Heart left ventricle (tissue), 16 donors: ENCODE measurements at places on chromosomes 2 and 18.

DNA sequence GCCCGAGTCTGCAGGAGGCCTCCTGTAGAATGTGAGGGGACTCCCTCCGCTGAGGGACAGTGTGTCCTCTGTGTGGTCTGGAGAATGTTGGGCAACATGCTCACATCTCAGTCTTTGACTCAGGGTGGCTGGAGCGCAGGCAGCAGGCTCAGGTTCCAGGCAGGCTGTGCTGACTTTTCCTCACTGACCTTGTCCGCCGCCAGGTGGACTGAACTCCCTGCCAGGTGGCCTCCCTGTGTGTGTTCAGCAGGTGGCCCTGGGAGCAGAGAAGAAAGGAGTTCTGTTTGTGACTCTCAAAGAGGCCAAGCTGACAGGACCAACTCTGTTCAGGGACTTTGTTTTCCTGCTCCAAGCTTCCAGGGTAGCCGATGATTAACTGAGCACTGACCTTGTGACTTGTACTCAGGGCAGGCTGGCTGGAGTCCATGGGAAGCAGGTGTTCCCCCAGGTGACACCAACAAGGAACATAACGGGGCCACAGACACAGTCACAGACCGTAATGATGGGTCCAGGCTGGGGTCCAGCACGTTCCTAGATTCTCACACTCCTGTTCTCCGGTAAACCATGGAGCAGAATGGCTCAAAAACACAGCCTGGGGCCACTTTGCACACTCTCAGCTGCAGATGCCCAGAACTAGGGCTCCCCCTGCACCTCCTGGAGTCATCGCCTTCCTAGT is 439.8 kb downstream of the RNF144A start:
- DNase-seq = no peak

DNA sequence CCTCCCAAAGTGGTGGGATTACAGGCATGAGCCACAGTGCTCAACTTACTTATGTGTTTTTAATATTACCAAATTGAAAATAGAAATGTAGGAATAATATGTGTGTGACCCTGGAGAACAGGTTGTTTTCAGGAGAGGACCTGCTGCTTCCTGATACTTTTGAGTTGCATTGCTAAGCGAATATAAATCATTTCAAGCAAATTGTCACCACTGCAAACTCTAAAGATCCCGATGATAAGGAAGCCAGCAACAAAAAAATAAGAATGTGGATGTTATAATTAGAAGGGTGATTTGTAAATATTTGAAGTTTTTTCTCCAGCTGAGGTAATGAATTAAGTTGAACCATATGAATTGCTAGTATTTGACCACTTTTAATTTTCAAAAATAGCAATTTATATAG is 40.9 kb downstream of the ARHGEF33 start:
- no peak for DNase-seq

DNA sequence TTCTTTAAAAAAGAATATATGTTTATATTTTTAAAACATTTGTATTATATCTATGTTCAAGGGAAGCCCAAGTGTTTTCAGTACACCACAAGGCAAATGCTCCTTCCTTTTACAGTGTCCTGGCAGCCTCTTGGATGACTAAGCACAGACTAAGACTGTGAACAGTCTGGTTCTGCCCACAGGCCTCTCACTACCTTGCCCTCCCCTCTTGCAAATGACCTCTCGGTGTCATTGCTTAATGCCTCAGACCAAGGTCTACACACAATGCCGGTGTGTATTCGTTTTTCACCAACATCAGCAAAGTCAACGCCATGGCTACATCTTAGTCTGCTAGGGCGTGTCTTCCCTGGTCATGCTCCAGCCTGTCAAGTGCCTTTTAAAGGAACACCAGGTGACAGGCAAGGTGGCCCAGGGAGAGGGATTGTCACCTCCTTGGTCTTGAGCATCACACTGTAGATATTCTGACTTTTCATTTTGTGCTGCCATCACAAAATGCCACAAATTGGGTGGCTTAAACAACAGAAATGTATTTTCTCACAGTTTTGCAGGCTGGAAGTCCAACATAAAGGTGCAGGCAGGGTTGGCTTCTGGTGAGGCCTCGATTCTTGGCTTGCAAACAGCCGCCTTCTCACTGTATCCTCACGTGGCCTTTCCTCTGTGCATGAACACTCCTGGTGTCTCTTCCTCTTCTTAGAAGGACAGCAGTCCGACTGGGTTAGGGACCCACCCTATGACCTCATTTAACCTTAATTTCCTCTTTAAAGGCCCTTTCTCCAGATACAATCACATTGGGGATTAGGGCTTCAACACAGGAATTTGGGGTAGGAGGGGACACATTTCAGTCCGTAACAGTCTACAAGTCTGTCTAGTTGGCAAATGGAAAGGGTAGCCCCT is 266.5 kb downstream of the KLHL29 start:
- DNase-seq = no peak

GRCh38 chr2:210626849-210627248 is 70.5 kb downstream of the CPS1 start:
- no peak for DNase-seq

GRCh38 chr2:62152000-62152399 is 43.9 kb upstream of the B3GNT2 start:
- no peak for DNase-seq

DNA sequence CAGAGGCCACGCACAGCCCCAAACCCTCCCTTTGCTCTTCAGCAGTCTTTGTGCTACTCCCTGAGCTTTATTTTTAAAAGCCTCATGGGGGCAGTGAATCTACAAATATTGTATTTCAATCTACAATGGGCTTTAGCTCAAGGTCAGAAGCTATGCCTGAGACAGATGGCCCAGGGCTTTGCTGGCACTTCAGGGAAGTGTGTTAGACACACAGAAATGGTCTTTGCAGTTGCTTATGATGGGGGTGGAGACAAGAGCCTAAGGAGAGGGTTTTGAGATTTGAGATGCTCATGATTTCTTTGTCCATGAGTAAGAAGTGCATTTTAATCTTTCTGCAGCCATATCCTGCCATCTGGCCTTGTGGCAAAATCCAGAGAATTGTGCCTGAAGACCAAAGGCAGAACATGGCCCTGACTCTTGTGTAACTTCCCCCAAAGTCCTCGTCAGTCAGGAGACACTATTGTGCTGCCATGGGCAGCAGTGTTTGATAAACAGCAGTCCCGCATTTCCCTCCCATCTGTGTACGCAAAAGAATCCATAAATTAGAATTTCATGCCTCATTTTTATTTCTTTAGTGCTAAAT is 92.6 kb downstream of the VAPA start:
- no peak for DNase-seq

DNA sequence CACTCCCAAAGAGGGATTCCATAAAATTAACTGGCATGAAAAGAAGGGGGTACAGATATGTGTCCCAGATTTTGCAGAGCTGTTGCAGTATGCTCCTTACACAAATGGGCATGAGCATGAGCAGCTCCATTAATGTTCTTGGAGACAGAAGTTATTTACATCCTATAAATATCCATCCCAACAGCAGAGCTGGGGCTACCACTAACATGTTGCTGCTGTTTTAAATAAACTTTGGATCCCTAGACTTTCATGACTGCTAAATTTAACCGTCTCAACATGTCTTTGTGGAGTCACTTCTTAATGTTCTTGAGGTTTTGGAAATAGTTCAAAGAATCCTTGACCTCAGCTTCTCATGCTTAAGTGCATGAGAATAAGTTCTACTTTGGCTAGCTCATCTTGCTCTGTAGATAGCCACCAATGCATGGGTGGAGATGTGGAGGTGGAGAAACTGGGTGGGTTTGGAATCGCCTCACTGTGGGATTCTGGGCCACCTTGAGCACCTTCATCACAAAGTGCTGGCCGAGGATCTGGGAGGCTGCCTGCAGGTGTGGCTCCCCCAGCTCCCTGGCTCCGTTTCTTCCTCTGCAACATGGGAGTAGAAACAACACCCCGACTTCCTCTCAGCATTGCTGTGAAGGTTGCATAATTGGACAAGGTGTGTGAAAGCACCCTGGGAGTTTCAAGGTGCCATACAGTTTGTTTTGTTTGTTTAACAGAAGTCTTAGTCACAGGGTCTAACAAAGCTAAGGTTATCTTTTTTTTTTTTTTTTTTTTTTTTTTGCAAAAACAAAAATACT is 307.2 kb downstream of the MYCN start:
- no peak for DNase-seq

DNA sequence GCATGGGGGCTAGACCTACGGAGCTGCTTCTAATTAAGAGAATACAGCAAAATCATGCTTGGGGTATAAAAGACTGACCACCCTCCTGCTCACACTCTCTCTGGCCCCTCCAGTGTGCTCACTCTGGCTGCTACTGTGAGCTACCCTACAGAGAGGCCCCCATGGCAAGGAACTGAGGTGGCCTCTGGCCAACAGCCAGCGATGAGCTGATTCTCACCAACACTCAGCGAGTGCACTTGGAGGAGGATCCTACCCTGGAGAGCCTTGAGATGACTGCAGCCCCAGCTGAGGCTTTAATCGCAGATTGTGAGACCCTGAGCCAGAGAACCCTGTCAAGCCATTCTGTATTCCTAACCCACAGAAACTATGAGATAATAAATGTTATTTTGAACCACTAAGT is 88.2 kb downstream of the GFPT1 start:
- no peak for DNase-seq

- no peak for DNase-seq
Observed at GRCh38 chr18:22739789-22740188, 193.3 kb upstream of the RBBP8 start.

- DNase-seq = no peak
Observed at GRCh38 chr2:98828369-98828744, 97.4 kb upstream of the MGAT4A start.

DNA sequence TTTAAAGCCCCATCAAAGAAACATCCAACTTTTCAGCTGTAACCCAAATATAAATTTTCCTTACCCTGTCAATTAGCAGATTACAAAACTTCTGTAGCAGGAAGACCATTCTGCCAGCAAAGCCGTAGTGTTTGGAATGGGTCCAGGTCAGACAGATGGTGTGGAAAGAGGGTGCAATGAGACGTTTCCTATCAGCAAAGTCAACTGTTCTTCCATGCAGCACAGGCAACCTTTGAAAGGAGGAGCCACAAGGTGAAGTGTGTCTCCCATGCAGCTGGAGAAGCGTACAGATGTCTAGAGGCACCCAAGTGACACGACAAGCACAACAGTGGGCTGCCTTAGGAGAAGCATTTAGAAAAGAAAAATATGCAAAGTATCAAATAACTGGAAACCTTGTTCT is 83.7 kb downstream of the SP3 start:
- DNase-seq = no peak

- DNase-seq = no peak
Observed at GRCh38 chr2:156901373-156902031, 356.0 kb upstream of the GALNT5 start.

GRCh38 chr2:225932811-225933413 is 533.4 kb downstream of the NYAP2 start:
- no peak for DNase-seq

- no peak for DNase-seq
Observed at GRCh38 chr18:6842081-6842480, 112.6 kb downstream of the ARHGAP28 start.

- DNase-seq = no peak
Observed at GRCh38 chr2:119753041-119753929, 6.4 kb upstream of the PTPN4 start.

- peak; percentile 64 for DNase-seq
Observed at GRCh38 chr2:9333591-9334171, 89.6 kb downstream of the ITGB1BP1 start.

GRCh38 chr2:39787950-39788349 is 8.9 kb upstream of the THUMPD2 start:
- DNase-seq = no peak

DNA sequence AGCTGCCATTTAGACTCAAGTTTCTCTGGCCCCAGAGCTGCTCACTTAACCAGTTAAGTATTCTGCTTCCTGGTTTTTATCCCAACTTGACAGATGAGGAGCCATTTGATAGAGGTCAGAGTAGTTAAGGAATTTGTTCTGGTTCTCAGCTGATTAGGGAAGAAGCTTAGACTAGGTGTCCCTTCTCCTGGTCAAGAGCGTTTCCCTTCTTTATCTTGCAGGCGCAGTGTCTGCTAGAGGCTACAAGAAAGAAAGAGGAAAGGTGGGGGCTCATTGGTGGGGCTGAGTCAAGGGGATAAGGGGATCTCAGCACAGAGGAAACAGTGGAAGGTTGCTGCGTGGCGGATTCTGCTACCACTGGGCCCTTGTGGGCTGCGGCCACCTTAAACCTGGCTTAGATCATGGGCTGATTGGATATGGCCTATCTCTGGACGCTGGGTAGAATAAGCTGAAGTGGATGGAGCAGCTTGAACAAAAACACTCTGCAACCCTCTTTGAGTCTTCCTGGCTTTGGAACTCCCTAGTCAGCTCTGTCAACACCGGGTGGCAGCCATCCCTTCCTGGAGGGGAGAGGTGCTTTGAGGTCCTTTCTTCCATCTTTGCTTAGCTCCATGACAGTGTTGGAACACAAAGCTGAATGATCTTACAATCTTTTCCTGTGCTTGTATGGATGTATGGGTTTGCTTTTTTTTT is 70.8 kb downstream of the QPCT start:
- DNase-seq = no peak

GRCh38 chr18:65343571-65343970 is 407.2 kb upstream of the CDH7 start:
- DNase-seq = no peak

GRCh38 chr18:48711651-48712486 is 173.0 kb downstream of the CTIF start:
- DNase-seq = peak; percentile 67

DNA sequence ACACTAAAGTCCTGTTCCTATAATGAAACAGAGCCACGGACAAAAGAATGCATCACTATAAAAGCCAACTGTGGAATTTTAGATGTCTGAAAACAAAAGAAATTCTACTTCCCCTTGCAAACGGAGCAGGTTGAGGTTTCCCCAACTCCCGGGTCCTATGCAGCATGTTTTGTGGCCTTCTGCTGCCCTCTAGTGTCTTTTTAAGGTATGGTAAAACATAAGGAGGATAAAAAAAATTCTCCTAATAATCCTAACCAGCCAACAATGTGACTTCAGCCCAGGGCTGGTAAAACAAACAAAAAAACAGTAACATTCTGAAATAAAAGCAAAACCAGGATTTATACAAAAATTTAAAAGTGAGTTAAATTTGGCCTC is 539.5 kb downstream of the NRXN1 start:
- peak; percentile 26 for DNase-seq

- no peak for DNase-seq
Observed at GRCh38 chr2:46847726-46848412, 67.7 kb downstream of the MCFD2 start.

GRCh38 chr2:231367178-231367577 is 28.3 kb upstream of the B3GNT7 start:
- DNase-seq = no peak

DNA sequence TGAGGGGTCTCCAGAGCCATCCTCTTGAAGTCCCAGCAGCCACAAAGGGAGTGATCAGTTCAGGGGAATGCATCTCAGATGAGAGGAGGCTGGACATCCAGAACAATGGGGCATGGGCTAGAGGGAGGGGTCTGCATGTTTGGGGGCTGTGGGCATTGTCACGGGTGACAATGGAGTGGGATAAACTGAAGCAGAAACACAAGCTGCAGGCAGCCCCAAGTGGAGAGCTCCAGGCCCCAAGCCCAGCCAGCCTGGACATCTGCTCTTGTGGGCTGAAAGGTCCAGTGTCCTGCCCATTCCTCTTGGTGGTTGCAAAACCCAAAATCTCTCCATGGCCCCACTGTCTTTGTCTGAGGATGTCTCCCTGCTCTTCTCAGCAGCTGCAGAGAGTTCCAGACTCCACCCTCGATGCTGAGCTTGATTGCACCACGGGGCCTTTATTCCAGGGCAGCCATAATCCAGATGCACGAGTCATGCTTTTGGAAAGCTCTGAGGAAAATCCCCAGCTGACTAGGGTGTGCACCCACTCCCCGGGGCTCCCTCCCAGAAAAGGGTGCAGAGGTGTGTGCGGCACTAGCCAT is 149.4 kb downstream of the TNS1 start:
- DNase-seq = no peak

GRCh38 chr2:40558761-40559160 is 106.9 kb upstream of the SLC8A1 start:
- DNase-seq = no peak

- DNase-seq = no peak
Observed at GRCh38 chr2:31000970-31001369, 137.3 kb downstream of the GALNT14 start.
